Cardiac muscle cell (in vitro differentiated cells and primary cell): ENCODE measurements at places on chromosomes 4 and X.

DNA sequence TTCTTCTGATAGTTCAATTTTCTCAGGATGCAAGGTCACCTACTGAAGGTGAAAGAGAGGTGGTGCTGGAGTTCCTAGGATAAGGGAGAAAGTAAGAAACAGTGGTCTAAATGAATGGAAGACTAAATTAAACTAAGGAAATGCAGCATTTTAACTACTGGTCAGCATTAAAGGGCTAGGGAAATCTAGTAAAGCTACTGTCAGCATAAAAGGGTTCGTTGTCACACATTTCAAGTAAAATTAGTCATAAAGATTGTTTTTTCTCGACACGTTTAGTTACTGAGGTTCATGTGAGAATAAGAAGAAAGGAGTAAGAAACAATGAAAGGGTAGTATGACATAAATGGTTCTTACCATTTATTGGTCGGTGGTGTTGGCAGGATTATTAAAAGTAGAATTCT is 40.0 kb upstream of the COX18 start:
- no peak for DNase-seq

GRCh38 chr4:7655511-7656243 is 220.9 kb upstream of the PSAPL1 start:
- DNase-seq, result peak; percentile 66

DNA sequence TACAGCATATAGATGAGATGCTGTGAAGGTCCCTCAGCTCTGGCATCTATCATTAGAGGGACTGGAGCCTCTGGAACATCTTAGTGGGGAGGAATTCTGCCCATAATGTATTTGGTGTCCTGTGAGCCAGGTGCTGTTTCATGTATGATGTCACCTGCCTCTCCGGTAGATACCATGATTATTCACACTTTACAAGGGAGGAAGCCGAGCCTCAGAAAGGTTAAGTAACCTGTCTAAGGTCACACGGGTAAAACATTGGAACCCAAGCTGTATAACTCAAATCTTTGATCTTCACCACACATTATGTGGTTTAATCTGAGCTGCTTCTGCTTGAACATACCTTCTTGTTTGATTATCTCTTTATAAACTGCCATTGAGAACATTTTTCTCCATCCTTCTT is 442.8 kb downstream of the BCOR start:
- DNase-seq, result no peak

- no peak for DNase-seq
Measured at GRCh38 chr4:156870861-156871260, 100.7 kb downstream of the PDGFC start.

- DNase-seq, result no peak
Measured at GRCh38 chrX:130395341-130395740, 6.4 kb upstream of the RBMX2 start.

GRCh38 chrX:30812326-30812725 is 76.7 kb downstream of the TAB3 start:
- no peak for DNase-seq

- no peak for DNase-seq
Measured at GRCh38 chrX:147884958-147885357, 26.8 kb upstream of the FMR1 start.

DNA sequence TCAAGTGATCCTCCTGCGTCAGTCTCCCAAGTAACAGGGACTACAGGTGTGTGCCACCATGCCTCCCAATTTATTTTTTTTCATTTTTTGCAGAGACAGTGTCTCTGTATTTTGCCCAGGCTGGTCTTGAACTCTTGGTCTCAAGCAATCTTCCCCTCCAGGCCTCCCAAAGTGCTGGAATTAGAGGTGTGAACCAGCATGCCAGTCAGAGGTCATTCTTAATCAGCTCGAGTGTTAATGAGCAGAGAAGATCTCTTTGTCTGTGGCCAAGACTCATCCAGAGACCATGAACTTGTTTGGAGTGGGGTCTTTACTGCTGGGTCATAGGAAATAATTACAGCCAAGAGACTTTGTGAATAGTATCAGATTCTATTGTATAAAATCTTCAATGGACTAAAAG is 99.2 kb upstream of the AP1S2 start:
- no peak for DNase-seq

GRCh38 chr4:98261405-98262291 is 464 bp downstream of the RAP1GDS1 start:
- peak; percentile 77 for DNase-seq

- no peak for DNase-seq
Measured at GRCh38 chr4:163217505-163217904, 50.8 kb upstream of the NAF1 start.

DNA sequence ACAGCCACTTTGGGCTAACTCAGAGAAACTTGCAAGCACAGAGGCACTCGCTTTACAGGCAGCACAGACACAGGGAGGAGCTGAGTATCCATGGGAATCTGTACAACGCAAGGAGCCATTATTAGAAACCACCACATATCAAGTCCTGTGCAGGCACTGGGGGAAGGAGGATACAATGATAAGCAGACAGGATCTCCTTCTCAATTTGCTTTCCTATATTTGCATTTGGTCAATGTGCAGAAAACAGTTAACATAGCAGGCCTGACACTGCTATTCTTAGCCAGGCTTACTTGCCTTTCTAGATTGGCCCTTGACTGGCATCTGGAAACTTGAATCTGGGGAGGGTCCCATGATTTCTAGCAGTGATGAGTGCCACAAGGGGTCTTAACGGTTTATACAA is 65.8 kb downstream of the TEC start:
- peak; percentile 31 for DNase-seq

GRCh38 chr4:126807132-126807531 is 825.6 kb upstream of the INTU start:
- DNase-seq, result peak; percentile 27

DNA sequence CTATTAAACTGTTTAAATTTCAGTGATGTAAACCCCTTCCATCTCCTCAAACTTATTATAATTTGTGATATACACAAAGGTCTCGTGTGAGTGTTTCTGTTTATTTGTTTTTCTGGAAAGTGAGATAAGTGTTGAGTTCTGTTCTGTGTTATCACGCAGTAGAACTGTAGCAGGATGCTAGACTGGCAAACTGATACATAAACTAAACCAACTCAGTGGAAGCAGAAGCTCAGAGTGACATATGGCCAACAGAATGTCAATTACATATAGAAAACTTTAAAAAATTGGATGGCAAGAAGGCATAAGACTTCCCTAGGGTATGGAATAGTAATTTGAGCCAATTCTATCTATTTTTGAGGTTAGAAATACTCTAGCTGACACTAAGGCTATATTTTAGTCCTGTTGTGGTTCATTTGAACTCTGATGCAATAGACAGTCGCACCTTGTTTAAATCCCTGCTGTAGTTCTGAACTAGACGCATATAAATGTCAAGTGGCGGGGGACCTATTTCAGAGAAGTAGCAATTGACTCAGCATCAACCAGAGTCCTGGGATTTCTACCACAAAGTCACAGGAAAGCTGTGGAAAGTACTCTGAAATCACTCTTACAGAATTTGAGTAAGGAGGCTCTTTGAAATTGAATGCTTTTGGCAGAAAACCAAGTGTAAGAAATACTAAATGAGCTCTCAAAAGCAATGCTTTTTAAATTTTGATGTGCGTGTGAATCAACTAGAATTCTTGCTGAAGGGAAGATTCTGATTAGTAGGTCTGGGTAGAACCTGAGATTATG is 294.4 kb downstream of the INPP4B start:
- DNase-seq, result no peak

- DNase-seq, result no peak
Measured at GRCh38 chrX:8939322-8939721, 94.6 kb downstream of the FAM9B start.

DNA sequence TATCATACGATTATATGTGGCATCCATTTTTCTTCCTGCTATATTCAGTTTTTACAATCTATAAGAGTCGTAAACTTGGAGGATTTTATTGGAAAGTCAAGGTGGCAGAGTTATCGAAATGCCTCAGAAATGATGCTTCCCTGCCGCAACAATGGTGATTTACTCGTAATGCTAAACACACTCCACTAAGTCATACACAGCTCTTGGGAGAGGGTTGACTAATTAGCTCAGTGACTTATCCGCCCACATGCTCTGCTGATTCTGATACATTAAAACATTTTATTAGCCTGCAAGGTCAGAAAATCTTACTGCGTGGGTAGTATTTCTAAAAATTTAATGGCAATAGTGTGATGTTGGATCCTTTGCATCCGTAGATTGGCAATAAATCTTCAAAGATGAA is 420.1 kb downstream of the ARAP2 start:
- DNase-seq, result no peak

DNA sequence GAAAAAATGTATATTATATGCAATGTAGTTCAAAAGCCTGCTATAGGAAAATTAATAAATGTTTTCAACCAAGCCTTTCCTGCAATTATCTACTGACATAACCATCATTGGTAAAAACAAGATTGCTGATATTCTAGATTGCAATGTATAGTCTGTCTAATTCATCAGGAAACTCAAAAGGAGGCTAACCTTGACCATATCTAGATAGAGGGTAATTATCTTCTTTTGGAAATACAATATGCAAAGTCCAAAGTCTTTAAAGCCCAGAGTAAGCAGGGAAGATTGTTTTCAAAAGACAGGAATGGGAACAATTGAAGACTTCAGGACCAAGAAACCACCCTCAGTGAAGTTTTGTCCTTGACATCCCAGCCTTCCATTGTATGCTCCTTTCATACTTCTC is 123.1 kb upstream of the GLRA2 start:
- no peak for DNase-seq

- no peak for DNase-seq
Measured at GRCh38 chr4:176668324-176668723, 124.4 kb downstream of the VEGFC start.

GRCh38 chr4:108628411-108628810 is 8.0 kb downstream of the RPL34 start:
- peak; percentile 11 for DNase-seq

DNA sequence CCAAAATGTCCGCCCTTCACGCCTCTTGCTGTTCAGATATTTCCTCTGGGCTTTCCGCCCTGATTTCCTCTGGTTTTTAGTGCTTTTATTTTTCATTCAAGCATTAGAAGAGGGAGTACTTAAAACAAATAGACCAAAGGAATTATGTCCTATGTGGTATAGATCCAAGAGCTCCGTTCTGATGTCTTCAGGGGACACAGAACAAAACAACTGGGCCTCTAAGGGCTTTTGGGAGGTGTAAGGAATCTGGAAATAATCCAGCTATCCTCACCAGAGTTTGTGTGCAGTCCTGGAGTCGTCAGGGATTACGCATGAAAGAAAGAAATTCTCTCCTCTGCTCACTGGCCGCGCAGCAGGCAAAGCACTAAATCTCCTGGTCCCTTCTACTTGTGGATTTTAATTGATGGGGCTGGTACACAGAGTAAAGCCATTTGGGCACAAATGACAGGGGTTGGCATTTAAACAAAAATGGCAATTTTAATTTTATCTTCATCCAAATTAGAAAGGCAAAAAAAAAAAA is 999.2 kb downstream of the ADGRL3 start:
- DNase-seq, result no peak

DNA sequence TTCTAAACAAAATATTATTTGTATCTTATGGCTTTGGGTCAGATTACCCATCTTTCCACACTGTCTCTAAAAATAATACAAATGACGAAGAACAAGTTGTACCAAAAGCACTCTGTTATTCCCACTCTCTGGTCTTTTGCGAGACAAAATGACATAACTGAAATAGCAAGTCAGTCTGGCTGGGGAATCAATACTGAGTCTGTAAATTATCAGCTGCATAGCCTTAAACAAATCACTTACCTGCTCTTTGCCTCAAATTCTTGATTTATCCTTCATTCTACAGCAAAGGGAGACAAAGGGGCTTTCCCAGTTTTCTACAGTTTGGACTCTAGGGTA is 40.9 kb downstream of the SOWAHB start:
- DNase-seq, result no peak

DNA sequence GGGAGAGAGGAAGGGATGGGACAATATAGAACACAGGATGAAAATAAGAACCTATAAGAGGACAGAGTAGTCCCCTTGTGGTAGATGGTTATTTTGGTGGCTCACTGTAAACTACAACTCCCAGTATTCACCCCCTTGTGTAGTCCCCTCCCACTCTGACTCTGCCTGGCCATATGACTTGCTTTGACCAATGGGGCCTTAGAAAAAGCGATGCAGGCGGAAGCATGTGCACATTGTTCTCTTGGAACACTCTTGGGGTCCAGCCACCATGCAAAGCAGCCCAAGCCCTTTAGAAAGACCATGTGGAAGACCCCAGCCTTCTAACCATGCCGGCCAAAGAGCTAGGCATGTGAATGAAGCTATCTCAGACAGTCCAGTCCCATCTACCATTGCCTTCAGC is 415.0 kb downstream of the BCOR start:
- DNase-seq, result no peak

DNA sequence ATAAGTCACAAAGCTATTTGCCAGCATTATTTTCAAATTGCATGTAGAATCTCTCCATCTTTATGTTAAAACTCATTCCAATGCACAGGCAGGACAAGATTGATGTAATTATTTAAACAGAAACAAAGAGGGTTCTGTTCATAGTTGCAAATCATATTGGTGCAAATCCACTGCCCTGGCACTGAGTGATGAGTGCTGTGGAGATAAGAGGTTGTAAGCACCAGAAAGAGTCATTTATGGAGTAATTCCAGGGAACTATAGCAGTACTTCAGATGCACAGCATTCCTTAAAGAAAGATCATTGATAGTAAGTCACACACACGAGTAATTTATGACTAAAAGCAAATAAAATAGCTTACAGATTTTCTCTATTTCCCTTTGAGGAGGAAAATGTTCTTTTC is 337.7 kb upstream of the CTSO start:
- peak; percentile 83 for DNase-seq

GRCh38 chr4:41600243-41600912 is 62.4 kb downstream of the LIMCH1 start:
- DNase-seq, result no peak

- DNase-seq, result peak; percentile 58
Measured at GRCh38 chr4:7938609-7939376, 868 bp downstream of the AFAP1 start.

DNA sequence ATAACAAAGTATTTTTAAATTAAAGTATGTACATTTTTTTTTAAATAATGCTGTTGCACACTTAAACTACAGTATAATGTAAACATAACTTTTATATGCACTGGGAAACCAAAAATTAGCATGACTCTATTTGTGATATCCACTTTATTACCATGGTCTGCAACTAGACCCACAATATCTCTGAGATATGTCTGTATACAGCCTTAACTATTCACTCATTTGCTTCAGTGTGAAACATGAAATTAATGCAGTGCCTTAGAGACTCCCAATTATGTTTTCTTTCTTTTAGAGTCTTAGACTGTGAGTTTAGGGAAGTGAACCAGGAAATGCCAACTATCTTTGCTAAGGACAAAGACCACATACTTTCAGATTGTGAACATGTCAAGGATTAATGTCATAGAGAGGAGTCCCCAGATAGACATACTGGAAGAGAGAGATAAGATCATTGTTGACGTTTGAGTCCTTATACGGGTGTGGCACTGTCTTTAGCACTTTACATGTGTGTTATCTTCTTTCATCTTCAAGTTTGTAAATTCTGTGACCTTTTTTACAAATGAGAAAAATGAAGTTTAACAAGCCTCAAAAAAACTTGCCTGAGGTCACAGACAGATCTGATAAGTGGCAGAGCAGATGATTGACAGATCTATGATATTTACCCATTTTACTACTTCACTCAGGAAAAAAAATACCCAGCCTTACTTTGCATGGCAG is 23.2 kb downstream of the CXorf58 start:
- DNase-seq, result no peak

GRCh38 chrX:16215660-16216059 is 48.4 kb downstream of the MAGEB17 start:
- no peak for DNase-seq
